ENCODE measurements at places on chromosomes 2 and 18. TPM values are rescaled to one million over a fixed set of nuclear protein-coding genes. Genes with fewer than 3 reads are reported as not detected.

KCNG3 gene
- 0.74 TPM for total RNA-seq

DNA sequence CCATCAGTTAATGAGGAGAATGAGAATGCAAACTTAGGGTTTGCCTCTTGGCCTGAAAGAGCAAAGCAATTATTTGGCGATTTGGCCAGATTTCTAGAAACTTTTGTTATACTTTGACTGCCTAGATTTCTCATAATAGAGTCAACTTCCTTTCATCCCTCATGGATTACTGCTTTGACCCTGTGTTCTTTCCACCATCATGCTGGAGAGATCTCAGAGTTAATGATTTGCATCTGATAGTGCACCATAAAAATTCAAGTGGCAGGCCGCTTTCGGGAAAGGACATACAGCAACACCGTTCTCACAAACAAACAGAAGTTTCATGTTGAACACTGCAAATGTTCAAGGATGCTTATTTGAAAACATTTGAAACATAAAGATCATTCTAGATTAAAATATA lies 143.7 kb upstream of the ZFP36L2 start:
- H3K36me3 ChIP-seq, result no peaks in the 10 kb centered on the region
- H3K27me3 ChIP-seq, result no peaks in the 10 kb centered on the region
- no peak overlapping the region for H3K4me3 ChIP-seq
- peaks cover 14% of the 10 kb centered on the region for H3K4me1 ChIP-seq
- H3K27ac ChIP-seq, result peak overlapping the region; percentile 30

DNA sequence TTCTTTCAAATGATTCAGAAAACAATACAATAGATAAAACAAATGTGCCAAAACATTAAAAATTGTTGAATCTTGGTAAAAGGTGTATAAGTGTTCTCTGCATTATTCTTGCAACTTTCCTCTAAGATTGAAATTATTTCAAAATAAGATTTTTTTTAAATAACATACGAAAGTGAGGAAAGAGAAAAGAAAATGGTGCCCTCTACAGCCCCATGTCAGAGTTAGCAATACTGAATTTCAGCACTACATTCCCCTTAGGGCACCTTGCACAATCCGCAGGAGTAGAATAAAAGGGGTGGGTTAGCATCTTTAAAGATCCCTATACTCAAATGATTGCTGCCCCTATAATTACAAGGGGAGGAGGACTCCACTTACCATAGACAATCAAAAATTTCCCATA lies 433.7 kb downstream of the BCL11A start:
- H3K4me3 ChIP-seq, result no peak overlapping the region
- no peaks in the 10 kb centered on the region for H3K4me1 ChIP-seq
- H3K36me3 ChIP-seq, result no peaks in the 10 kb centered on the region
- no peak for DNase-seq
- H3K27me3 ChIP-seq, result no peaks in the 10 kb centered on the region

DNA sequence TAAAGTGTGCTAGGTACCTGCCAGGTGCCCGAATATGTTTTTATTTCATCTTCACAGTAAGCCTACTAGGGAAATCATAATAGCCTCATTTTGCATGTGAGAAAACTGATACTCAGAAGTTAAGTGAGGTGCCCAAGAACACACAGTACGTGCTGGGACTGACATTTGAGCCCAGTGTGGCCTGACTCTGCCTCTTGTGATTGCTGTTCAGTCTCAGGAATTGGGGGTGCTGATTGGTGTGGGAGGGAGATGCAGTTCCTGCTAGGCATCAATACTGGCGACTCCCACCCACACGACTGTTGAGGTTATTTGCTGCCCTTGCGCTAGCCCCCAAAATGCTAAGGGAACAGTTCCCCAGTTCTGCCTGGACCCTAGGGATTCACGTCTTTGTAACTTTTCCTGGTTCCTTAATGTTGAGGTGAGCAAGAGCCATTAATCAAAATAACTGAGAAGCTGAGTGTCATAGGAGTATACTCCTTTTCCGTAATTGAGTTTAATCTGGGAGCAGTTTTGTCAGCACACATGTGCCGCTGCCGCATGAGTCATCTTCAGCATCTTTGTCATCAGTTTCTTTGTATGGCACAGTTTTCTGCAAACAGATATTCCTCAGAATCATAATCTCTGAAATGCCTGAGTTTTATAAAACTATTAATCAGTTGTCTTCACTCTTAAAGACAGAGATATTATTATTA lies 120.7 kb downstream of the NCK2 start:
- no peaks in the 10 kb centered on the region for H3K27me3 ChIP-seq
- no peak overlapping the region for H3K27ac ChIP-seq
- peaks cover 45% of the 10 kb centered on the region for H3K4me1 ChIP-seq
- DNase-seq, result no peak

Measured in vagina (tissue), 2 donors.